CD4-positive, alpha-beta T cell (primary cell): ENCODE measurements at places on chromosomes 13 and 19.

DNA sequence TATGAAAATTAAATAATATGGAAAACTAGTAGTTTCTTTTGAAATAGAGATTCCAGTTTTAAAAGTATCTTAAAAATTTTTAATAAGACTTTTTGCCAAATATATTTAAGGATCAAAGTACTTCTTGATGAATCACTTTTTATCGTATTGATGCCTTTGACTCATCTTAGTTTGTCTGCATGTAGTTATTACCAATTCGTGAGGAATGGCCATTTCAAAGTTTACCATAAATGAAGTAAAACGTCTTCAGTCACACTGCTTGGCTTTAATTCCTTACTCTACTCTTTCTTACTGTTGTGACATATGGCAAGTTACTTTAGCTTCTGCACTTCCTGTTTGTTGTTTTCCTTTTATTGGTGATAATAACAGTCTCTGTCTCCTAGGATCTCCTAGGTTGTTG, 38.3 kb downstream of the NDFIP2 start:
- no peak for DNase-seq

- DNase-seq: no peak
Observed at GRCh38 chr19:14394167-14394566, 12.9 kb downstream of the ADGRE5 start.

DNA sequence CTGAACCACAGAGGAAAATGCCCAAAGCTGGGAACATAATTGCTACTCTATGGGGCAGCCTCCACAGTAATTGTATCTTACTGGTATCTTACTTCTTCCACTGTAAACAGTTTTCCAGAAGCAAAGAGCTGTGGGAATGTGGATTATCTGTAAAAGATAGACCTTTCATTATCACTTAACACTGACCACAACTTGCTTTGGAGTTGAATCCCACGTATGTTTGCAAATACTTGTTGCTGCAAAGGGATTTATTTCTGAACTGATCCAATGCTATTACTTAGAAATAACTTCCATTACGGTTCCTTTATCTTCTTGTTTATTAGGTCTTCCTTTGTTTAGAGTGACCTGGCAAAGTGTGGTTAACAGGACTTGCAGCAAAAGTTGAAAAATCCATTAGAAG, 218.1 kb downstream of the KCTD12 start:
- no peak for DNase-seq

DNA sequence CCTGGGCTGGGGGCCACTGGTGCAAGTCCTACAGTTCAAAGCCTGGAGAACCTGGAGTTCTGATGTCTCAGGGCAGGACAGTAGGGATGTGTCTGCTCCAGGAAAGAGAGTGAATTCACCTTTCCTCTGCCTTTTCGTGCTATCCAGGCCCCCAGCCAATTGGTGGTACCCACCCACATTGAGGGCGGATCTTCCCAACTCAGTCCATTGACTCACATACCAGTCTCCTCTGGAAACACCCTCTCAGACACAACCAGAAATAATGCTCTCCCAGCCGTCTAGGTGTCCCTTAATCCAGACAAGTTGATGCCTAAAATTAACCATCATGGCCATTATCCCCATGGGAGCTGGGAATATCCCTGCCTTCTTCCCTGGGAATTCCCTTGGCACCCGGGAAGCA, 38.8 kb upstream of the CHST8 start:
- DNase-seq: no peak

DNA sequence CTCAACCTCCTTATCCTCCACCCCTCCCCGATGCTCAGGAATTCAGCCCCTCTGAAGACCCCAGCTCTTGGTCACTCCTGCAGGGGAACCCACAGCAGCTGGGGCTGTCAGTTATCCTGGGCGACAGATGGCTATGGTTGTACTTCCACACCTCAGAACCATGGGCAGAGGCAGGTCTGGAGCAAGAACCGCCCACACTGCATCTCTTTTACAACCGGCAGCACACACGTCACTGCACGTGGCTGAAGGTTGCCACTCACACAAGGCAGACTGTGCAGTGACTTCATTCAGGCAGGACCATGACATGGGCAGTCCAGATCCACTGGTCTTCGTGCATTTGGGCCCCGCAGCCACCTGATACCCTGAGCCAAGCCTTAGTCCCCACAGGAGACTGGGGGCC, 21.5 kb upstream of the SDHAF1 start:
- DNase-seq: no peak

- DNase-seq: peak; percentile 50
Observed at GRCh38 chr13:50126993-50127725, 111.9 kb downstream of the KCNRG start.

DNA sequence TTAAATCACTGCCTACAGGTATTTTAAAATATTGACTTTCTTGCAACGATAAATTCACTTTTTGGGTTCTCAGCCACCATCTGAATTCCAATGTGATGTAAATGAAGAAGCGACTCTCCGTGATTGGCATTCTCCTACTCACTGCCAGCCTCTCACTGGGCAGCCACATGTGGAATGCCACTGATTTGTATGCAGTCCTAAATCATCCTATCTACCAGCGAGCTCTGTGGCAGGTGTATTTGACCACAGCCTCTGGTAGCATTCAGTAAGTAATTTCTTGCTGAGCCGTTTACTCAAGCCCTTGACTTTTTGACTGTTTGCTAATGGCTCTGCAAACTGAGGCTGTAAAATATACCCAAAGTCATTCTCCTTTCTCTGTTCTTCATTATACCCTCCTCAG, 559.0 kb upstream of the SLC10A2 start:
- no peak for DNase-seq

GRCh38 chr19:41437944-41438574, 1.7 kb downstream of the DMAC2 start:
- DNase-seq: no peak

DNA sequence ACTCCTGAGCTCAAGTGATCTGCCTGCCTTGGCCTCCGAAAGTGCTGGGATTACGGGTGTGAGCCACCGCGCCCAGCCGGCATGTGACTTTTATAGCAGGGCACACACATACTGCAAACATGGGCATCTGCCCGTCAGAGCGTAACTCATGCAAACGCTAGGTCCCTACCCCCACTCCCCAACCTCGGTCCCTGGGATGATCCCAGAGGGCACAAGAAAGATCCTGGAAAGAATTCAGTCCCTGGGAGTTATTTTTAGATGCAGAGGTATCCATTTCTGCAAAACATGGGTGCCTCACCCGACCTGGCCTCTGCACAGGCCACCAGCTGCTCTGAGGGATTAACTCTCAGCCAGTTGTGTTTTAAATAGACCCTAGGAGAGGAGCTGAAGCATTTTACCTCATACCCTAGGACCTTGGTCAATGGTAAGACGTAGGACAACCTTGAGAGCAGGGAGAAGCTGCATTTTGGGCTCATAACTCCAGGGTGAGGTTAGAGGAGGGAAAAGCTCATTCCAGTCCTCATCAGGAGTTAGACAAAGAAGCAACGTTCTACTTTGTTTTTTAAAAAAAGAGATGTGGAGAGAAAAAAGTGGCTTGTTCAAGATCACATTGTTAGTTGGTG, 10.8 kb downstream of the TMEM38A start:
- DNase-seq: no peak

DNA sequence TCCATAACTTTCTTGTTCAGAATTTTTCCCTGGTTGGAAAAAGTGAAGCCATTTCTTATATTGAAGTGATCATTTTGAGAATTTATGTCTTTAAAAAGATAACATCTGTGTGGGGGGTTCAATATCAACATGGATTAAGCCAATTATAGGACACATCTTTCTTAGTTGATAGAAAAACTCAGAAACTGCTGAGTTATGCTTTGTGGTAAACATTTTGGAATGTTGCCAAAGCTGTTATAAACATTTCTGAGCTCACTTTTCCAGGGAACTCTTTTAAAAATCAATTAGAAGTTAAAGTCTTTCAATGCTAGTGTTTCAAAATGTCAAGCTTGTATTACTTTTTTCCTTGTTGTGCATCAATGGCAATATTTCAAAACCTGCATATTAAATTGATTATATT, 248.8 kb downstream of the DACH1 start:
- no peak for DNase-seq

- DNase-seq: no peak
Observed at GRCh38 chr13:98324105-98324504, 147.0 kb upstream of the RNF113B start.

DNA sequence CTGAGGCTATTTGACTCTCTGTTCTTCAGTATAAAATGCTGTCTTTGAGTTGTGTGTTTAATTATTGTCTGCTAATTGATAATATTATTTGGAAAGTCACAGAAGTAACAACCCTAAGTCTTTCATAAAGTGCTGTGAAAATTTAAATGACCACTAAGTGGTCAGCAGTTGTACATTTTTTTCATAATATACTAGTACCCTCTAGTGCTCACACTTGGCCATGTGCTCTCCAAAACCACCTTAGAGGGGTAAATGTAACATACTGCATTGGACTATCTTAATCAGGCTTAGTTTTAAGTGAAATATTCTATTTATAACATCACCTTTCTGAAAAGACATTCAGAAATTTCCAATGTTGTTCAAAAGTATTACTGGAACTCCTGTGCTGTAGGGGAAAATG, 745.3 kb downstream of the GPC5 start:
- no peak for DNase-seq

- peak; percentile 16 for DNase-seq
Observed at GRCh38 chr19:17681505-17682125, 6.5 kb downstream of the UNC13A start.

DNA sequence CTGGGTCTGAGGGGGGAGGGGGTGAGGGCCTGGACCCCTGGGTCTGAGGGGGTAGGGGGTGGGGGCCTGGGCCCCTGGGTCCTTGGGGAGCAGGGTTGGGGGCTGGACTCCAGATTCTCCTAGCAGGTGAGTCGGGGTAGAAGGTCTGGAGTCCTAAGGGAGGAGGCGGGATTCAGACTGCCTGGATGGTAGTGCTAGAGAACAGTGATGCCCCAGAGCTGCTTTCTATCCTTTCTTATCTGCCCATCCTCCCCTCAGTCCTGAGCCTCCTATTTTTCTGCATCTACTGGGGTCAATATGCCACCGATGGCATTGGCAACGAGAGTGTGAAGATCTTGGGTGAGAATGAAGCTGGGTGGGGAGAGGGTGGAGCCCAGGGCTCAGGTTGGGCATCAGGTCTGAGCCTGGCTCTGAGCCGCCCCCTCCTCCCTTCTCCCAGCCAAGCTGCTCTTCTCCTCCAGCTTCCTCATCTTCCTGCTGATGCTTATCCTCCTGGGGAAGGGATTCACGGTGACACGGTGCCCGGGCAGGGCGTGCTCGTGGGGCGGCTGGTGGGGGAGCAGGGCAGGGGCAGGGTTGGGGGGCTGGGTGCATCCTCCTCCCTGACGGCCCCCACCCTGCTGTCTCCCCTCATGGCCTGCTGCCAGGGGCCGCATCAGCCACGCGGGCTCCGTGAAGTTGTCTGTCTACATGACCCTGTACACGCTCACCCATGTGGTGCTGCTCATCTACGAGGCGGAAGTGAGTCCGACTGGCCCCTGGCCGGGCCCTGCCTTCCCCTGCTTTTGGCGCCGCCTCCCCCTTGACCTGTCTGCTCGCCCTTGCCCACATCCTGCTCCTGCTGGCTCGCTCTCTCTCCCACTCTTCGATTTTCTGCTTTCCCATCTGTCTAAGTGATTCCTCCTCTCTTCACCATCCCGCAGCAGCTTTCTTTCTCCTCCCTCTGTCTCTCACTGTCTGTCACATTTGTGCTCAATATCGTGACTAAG, 3.4 kb downstream of the TMEM145 start:
- no peak for DNase-seq

- DNase-seq: no peak
Observed at GRCh38 chr13:100619940-100620339, 31.4 kb upstream of the GGACT start.

DNA sequence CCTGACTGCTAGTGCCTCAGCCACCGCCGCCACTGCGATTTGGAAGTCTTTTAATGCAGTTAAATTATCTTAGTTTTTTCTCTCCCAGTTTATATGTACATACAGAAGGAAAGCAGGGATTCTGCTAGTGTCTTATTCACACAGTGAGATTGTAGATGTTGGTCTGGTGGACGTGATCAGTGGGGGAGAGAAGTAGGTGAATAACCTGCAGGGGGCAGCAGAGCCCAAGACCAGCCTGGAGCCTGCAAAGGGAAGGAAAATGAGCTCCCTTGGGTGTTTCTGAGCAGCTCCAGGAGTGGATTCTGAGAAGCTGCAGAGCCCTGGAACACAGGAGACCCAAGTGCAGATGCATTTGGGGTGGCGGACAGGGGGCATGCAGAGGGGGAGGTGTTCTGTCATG, 26.3 kb downstream of the ZNF844 start:
- DNase-seq: peak; percentile 39

DNA sequence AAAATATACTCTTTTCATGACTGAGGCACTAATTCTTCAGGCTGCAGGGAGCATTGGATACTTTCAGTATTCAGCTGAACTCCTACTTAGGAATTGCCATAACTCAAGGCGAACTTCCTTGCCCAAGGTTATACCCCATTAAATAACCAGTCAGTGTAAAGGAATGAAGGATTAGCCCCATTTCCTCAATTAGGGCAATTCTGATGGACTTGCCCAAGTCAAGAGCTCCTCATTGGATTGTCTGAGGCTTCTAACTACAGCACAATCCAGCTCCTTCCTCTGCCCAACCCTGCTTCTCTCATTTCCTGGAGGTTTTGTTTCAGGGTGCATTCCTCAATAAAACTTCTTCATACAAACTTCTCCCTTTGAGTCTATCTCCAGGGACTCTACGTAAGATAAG, 329.2 kb downstream of the LIG4 start:
- DNase-seq: no peak

- DNase-seq: no peak
Observed at GRCh38 chr19:38044267-38045111, 137.5 kb downstream of the SIPA1L3 start.

- no peak for DNase-seq
Observed at GRCh38 chr13:99978799-99979452, 2.7 kb upstream of the ZIC2 start.

GRCh38 chr13:63184693-63185092, 1769.0 kb upstream of the PCDH20 start:
- DNase-seq: no peak

GRCh38 chr19:6509118-6509971, 7.2 kb upstream of the TUBB4A start:
- no peak for DNase-seq

GRCh38 chr19:19909654-19910053, 8.9 kb downstream of the ZNF93 start:
- no peak for DNase-seq

DNA sequence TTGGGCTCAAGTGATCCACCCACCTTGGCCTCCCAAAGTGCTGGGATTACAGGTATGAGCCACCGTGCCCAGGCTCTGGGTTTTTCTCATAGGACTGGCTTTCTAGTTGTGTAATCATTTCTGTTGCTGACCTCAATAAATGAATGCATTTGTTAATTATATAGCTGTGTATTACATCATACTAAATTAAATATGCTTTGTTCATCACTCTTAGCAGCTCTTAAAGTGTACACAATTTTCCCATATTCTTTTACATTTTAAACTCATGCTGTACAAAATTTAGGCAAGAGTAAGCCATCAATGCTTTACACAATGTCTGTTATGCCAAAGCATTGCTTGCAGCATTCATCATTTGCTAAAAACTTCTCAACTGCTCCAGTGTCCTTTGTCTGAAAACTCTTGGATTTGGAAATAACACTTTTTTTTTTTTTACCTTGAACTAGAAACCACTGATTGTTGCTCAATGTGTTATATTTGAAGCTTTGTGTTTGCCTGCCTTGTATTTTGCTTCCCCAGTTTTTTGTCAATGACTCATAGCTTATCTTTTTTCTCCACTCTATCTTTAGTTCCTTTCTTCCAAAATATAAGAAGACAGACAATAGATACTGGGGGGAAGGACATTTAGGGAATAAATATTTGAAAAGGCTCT, 31.4 kb downstream of the CCDC122 start:
- no peak for DNase-seq

- DNase-seq: no peak
Observed at GRCh38 chr13:58893396-58893795, 1261.9 kb downstream of the PCDH17 start.
